ENCODE measurements at places on chromosomes 1 and 21.

DNA sequence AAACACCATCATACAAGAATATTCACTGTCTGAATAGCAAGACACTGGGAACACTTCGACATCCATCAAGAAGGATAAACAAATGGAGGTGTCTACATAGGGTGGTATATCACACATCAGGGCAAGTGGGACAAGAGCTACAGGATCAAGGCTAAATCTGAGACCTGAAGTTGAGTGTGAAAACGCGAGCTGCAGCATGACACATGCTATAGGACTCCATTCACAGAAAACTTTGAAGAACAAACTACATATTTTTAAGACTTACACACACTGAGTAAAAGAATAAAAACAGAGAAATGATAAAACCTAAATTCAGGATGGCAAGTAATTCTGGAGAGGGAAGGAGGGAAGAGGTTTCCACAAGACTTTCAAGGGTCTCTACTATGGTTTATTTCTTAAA lies 2.1 kb downstream of the TTC39A start:
- DNase-seq: no peak

GRCh38 chr1:211386921-211387320 lies 60.3 kb downstream of the TRAF5 start:
- DNase-seq: no peak

GRCh38 chr1:224081604-224082003 lies 32.3 kb upstream of the FBXO28 start:
- no peak for DNase-seq

GRCh38 chr21:14454016-14455009 lies 71.4 kb upstream of the HSPA13 start:
- no peak for DNase-seq

DNA sequence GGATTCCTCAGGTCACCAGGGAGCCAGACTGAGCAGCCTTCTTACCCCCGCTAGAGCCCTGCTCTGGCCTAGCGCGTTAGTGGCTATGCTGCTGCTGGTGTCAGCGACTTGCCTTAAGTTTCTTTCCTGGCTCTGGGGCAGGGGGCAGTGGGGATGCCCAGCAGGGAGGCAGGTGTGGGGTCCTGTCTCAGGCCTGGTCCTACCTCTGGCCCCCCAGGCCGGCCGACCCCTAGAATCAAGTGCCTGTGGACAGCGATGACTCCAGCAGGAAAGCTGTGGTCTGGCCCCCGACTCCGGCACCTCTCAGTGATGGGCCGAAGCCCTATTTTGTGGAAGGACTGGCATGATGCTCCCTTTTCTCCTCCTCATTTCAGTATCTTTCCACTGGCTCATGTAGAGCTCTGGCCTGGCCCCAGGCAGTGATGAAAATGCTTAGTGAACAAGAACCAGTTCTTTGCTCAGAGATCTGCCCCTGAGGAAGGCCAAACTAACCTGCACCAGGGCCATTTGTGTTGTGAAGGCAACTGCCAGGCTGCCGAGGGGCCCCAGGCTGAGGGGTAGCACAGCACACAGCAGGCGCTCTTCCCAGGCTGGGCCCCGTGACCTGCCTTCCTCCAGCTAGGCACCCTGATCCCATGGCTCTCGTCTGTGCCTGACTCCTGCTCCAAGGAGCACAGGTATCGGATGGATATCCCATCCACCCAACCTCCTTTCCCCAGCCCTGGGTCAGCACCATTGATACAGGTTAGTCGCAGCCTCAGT lies 23.7 kb downstream of the MRPL37 start:
- no peak for DNase-seq

GRCh38 chr1:181062836-181063428 lies 25.6 kb upstream of the IER5 start:
- no peak for DNase-seq

DNA sequence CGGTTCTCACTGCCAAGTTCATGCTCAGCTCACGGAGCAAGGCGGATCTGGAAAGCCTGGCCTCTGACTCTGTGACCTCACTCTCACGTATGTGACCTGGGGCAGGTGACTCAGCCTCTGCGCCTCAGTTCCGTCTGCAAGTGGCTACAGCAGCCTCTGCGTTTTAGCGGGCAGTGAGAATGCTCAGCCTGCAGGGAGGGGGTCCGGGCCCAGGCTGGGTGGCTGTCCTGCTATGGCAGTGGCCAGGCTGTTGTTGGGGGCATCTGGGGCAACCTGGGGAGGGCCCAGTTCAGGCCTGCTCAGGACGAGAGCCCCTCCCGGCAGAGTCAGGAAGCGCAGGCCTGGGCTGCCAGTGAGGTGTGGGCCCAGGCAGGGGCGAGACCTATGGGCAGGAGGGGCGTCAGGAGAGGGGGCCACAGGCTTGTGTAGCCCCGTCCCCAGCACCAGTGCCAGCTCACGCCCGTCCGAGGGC lies 27.9 kb downstream of the ARHGEF16 start:
- no peak for DNase-seq

GRCh38 chr1:155080312-155081228 lies 1.9 kb downstream of the EFNA3 start:
- DNase-seq: no peak

DNA sequence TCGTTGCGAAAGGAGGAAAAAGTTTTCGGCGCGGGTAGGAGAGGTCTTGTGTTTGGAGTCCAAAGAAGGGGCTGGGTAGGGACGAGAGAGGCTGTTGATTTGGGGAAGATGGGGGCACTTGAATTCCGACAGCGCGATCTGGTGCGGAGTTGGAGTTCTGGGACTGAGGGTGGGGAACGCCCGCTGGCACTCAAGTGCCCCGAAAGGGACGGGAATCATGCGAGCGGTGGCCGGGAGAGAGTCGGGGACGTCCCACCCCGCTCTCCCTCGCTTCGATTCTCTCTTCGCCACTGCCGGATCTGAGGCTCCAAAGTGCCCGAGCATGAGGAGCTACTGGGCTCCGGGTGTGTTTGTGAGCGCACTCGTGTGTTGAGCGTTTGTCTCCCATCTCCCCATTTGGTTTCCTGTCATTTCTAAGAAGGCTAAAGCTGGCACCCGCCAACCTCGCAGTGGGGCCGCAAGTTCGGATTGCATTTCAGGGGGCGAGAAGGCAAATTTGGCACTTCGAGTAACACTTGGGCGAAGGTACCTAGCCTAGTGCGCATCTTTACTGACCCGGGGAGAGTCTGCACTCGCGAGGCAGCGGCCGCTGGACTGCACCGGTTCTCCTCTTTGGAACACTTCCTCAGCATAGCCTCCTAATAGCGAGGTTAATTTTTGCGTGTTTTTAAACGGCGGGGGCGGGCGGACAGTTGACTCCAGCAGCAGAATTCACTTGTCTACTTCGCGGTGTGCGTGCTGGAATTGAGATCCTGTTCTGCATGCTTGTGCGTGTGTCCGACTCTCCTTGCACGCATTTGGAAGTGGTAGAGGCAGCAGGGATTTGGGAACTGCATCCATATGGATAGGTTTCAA lies 1.2 kb downstream of the CHRM3 start:
- DNase-seq: no peak

DNA sequence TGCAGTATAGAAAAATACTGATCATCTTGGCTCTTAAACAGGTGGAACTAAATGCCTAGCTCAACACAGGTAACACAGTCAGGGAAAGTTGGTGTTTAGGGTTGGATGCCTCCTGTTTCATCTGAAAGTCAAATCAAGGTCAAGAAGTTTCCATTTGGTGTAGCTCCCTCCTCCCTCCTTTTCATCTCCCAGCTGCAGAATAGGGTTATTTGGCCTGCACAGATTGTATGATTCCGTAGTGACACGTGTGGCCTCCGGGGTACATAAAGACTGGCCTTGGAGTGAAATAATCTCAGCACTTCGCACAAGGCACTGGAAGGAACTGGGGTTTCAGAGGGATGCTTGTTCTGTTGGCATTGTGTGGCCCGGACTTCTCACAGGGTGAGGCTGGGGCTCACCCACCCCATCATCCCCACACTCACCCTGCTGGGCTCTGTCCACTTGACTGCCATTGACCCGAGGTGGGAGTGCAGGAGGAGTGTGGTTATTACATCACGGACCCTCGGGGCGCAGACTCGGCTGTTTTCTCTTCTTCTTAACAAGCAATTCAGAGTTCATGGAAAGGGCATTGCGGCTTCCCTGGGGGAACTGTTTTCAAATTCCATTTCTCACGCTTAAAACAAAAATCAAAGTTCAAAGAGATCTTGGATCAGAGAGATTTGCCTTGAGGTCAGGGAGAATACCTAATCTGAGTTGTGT lies 18.4 kb downstream of the IGSF5 start:
- DNase-seq: no peak

DNA sequence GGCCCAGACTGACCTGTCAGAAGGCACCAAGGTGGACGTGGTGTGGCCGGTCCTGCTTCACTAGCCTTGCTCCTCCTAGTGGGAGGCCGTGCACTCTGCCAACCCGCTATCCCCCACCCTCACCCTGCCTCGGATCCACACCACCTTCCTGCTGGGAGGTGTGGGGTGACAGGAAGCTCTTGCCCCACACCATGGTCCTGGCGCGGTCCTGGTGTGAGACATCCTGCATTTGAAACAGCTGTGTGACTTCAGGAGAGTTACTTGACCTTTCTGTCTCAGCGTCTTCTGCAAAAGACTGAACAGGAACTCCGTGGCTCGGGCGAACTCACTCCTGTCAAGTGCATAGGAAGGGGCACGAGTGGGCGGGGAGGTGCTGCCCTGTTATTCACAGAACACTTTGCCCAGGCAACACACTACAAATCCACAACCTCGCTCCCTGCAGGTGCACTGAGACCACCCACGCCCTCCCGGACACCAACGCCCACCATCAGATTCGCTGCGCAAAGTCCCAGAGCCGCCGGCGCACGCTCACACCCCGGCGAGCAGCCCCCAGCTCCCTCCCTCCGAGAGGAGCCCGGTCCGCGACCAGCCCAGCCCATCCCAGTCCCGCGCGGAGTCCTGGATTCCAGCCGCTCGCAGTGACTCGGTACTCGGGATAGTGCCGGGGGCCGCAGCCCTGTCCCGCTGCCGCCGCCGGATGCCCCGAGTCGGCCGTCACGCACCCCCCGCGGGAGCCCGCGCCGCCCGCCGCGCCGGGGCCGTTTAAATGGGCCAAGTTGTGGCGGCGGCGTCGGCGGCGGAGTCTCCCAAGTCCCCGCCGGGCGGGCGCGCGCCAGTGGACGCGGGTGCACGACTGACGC lies at the start of gene SAMD11:
SAMD11 (plus strand) TSS at position 793 of the 860 bp plus-strand sequence. CDS start 509 bp downstream, outside the sequence.
- no peak for DNase-seq

DNA sequence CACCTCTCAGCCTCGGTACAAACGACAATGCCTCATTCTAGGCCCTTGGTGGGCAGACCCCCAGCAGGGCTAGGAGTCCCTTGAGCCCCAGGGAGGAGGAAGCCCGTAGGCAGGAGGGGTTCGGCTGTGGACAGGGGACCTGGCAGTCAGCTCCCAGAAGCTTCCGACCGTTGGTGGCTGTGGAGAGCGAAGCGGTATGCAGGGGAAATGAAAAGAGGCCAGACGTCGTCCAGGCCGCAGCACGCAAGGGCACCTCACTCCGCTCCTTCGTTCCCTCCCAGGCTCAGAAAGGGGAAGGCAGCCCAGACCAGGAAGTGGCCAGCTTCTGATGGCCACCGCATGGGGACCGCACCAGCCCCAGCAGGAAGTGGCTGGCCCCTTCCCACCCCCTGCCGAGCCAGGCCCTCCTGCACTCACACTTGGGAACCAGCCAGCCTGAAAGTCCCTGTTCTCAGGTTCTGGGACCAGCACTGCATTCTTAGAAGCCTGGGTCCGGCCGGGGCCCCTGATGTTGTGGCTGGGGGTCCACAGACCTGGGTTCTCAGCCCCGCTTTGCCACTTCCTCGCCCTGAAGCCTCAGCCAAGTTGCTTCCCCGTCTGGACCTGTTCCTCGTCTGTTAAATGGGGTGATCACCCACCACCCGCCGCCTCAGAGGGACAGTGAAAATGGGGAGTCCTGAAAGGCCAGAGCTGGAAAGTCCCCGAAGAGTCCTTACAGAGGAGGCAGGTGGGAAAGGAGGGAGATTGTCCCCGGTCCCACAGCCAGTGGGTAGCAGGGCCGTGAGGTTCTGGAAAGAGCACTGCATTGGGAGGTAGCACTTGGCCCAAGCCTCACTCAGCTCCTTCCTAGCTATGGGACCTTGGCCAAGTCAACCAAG lies 104.0 kb upstream of the RUNX3 start:
- no peak for DNase-seq

- DNase-seq: no peak
These were observed 3.2 kb upstream of the KIAA0040 start for GRCh38 chr1:175195798-175196197.

- no peak for DNase-seq
These were observed 7.4 kb upstream of the PPP1R15B start for GRCh38 chr1:204419064-204419403.

DNA sequence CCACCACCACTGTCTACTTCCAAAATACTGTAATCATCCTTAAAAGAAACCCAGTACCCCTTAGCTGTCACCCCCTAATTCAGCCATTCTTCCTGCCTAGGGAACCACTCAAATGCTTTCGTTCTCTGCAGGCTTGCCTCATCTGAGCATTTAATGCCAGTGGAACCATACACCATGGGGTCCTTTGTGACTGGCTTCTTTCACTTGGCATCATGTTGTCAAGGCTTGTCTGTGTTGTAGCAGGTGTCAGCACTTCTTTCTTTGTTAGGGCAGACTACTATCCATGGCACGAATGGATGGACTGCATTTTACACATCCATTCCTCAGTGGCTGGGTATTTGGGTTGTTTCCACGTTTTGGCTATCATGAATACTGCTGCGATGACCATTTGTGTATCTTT lies 28.5 kb downstream of the SH3BGR start:
- DNase-seq: no peak

DNA sequence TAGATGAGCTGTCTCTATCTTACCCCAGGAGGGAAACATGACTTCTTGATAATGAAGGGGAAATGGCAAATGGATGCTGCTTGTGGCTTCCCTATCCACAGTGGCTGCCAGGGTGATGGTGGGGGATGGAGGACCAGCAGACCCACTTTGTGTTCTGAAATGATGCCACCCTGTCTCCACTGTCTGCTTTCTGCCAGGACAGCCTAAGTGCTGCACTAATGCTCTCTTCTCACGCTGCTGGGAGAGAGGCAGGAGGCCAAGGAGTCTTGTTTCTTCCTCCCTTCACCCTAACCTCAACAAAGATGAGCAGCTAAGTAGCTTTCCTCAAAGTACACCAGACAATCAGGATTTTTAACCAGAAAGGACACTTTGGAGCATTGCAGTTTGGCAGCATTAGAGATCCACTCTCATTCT lies 36.6 kb downstream of the XCL1 start:
- no peak for DNase-seq

DNA sequence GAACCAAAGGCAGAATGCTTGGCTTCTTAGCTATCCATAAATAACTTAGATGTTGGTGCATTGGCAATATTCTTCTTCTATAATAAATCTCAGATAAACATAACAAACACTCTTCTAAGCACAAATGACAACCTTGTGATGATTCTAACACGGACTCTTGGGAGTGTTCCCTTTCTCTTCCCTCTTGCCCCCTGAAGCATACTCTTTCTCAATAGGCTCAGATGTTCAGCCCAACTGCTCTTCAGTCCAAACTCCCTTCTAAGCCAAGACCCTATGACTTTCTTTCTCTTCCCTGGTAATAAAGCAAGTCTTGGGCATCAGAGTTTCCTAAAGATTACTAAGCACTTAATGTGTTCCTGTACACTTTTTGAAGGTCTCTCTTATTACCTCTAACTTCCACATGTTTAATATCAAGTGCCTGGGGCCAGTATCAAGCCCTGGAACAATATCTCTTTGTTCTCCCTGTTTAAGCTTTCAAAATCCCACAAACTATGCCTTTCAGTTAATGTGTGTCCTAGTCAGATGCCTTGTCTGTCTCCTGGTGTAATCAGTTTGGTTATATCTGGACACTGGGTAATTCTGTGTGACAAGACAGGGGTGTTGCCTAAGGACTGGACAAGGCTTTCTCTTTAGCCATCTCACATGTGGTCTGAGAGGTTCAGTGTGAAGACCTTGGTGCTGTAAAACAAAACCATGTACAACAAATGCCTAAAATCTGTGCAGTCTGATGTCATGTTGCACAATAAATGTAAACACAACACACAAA lies 92.9 kb upstream of the IVNS1ABP start:
- DNase-seq: no peak

GRCh38 chr1:68015971-68016370 lies 34.5 kb downstream of the DIRAS3 start:
- no peak for DNase-seq

Measured in coronary artery (tissue), 2 donors.